GM13977 (cell line): ENCODE measurements at places on chromosomes 7 and 10.

DNA sequence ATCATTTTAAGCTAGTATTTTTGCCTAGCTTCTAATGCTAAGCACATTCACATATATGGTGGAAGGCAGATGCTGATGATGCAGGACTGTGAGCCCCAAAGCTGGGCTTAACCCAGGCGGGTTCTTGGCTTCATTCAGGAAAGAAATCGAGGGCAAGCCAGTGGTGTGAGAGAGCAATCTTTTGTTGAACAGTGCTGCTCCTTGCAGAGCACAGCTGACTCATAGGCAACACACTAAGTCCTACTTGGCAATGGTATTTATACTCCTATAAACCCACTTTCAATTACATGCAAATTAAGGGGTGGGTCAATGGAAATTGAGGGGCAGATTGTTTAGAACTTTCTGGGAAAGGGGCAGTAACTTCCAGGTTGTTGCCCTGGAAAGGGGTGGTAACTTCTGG is 42.0 kb upstream of the CELF2 start:
- DNase-seq, result no peak

- DNase-seq, result no peak
These were observed 105.4 kb upstream of the RHOBTB1 start for GRCh38 chr10:61049386-61049785.

GRCh38 chr7:36207451-36208291 is 54.6 kb downstream of the EEPD1 start:
- no peak for DNase-seq

DNA sequence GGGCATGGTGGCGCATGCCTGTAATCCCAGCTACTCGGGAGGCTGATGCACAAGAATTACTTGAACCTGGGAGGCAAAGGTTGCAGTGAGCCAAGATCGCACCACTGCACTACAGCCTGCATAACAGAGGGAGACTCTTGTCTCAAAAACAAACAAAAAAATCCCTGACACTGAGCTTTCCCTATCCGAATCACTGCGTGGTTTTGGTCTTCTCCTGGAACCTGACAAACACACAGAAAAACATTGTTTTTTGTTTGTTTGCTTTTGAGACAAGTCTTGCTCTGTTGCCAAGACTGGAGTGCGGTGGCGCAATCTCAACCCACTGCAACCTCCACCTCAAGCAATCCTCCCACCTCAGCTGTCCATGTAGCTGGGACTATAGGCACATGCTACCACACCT is 50.4 kb upstream of the PTPRN2 start:
- DNase-seq, result no peak

GRCh38 chr10:72124989-72125388 is 36.6 kb upstream of the SPOCK2 start:
- no peak for DNase-seq

DNA sequence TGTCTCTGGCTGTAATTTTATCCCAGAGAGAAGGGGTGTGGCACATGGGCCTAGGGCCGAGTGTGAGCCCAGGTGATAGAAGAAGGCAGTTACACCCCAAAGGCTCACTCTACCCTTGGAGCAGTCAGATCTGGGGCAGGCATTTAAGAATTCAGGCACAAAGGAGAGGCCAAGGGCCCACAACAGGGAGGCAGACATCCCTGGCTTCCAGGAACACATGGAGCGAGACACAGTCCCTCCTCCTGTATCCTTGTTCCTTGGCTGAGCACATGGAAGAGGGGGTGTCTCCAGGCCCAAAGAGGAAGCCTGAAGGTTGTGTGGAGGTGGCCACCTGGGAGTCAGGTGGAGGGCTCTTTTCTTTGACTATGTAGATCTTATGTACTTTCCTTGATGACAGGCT is 286.2 kb downstream of the RPS24 start:
- DNase-seq, result no peak

DNA sequence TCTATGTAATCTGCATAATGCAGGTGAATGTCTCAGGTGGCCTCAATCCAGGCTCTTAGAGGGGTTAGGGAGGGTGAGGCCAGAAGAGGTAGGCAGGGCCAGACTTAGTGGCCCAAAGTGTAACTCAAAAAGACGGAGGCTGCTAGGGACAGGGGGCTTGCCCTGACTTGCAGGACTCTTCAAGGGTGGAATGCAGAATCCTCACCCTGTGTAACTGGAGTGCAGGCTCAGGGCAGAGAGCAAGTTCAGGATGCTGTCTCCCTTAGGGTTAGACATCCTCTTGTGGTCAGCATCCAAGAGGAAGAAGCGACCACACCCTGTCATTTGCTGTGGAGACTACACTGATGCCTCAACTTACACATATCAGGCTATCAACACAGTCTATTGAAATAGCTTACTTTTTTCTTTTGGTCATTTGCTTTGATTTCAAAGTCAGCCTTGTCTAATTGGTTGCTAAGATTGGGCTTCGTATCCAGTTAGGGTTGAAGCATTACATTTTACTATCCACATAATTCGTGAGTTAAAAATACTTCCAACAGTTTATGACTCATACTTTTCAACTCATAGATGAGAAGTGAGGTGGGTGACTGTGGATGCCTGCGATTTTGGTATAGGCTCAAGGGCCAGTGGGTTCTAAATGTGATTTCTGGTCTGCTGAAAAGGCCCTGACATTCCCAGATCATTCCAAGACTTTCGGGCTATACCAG is 563.6 kb downstream of the SUGCT start:
- no peak for DNase-seq

- no peak for DNase-seq
These were observed 101.0 kb upstream of the GATA3 start for GRCh38 chr10:7953447-7953846.

DNA sequence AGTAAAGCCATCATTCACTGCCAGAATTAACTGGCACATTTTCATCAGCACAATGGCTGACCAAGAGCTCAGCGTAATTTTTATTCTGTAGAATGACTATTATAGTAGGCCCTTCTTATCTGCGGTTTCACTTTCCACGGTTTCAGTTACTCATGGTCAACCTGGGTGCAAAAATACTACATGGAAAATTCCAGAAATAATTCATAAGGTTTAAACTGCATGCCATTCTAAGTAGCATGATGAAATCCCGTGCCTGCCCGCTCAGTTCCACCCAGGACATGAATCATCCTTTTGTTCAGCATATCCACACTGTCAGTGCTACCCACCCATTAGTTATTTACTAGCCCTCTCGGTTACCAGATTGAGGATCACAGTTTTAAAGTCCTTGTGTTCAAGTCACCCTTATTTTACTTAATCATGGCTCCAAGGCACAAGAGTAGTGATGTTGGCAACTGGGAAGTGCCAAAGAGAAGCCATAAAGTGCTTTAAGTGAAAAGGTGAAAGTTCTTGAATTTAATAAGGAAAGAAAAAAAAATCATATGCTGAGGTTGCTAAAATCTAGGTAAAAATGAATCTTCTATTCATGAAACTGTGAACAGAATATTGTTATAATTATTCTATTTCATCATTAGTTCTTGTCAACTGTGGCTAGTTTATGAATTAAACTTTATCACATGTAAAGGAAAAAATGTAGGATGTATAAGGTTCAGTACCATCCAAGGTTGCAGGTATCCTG is 204.9 kb downstream of the DOCK4 start:
- no peak for DNase-seq

GRCh38 chr10:124176349-124177179 is 83.2 kb upstream of the CHST15 start:
- no peak for DNase-seq

DNA sequence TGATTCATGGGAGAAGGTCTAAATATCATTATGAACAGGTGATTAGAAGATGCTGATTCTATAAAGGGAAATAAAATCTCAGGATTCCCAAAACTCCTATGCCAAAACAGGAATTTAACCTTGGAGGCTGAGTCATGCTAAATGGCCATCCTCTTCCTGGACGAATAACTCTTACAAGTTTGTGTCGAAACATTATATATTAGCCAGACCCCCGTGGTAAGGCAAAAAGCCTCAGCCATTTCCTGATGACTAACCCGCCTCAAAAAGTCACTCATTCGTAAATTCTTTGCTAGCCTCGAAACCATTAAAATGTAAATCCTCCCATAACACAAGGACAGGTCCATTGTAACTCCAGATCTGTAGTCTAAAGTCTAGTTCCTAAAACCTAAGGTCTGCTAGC is 32.0 kb downstream of the CUL2 start:
- peak; percentile 29 for DNase-seq

- DNase-seq, result no peak
These were observed 219.7 kb upstream of the ADARB2 start for GRCh38 chr10:1957057-1957456.

- DNase-seq, result no peak
These were observed 209.6 kb downstream of the PTPRN2 start for GRCh38 chr7:158377800-158378623.

- DNase-seq, result peak; percentile 93
These were observed 469 bp downstream of the PPP3CB start for GRCh38 chr10:73495226-73495883.

GRCh38 chr10:3382092-3382491 is 209.5 kb upstream of the PITRM1 start:
- no peak for DNase-seq

DNA sequence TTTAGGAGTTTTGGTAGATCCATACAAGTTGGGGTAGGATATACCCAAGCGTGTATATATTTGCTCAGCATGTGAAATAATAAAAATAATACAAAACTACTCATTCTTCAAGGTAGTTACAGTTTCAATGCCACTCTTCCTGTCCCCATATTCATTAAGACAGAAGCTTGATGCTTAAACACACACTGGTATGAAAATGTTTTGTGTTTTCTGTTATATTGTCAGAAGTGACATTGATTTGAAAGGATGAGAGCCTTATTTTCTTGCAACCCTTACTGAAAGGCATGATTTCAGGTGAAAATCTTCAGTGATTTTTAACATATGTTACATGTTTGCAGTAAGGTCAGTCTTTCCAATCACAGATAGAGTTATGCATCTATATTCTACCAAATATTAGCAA is 233.6 kb downstream of the TRIL start:
- DNase-seq, result no peak

GRCh38 chr10:101031796-101032636 is 982 bp downstream of the SFXN3 start:
- DNase-seq, result no peak

DNA sequence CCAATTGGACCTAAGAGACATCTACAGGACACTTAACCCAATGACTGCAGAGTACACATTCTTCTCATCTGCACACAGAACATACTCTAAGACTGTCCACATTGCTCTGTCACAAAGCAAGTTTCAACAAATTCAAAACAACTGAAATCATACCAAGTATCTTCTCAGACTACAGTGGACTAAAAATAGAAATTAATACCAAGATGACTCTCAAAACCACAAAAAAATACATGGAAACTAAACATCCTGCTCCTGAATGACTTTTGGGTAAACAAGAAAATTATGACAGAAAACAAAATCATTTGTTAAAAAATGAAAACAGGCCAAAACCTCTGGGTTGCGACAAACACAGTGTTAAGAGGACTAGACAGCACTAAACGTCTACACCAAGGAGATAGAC is 24.5 kb downstream of the SNX13 start:
- DNase-seq, result no peak

GRCh38 chr10:99394761-99395386 is 35.5 kb downstream of the GOT1 start:
- no peak for DNase-seq

- peak; percentile 42 for DNase-seq
These were observed 110.7 kb downstream of the ZNF467 start for GRCh38 chr7:149662591-149663095.

DNA sequence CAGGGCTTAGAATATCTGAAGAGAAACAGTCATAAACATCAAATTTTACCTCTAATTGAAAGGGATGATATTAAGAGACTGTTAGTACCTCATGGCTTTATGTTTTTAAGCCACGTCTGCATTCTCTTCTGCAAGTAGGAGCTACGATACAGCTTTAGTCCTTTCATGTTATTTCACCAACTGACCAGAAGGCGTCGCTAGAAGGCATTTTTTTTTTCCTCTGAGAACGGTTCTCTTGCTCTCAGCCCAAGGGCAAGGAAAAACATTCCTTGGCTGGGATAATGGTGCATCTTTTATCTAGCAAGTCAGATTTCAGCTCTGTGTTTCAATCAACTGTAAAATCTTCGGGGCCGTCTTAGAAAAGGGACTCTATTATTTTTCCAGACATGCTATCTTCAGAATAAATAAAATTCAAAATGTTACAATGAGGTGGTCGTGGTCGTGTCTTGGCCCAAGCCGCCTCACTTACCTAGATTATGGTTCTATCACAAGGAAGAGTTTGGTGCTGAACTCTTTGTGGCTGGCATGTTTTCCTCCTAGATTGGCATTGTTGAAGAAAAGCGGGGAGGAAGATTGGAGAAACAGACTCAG is 41.6 kb upstream of the LYZL2 start:
- DNase-seq, result peak; percentile 46

DNA sequence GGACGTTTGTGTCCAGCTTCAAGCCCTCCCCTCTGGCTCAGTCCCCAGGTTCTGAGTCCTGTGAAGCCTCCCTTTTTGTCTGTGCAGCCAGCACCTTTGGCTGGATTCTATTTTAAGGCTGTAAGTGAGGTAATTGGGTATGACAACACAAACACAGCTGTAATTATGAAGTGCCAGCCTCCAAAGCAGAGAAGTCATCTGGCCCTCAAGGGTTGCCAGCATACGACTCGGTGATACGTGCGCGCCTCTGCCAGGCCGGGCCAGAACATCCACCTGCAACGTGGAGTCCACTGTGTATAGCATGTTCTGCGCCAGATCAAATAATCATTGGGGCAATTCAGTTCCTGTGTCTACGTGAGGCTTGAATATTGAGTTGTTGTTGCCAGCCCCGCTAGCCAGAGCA is 6.7 kb upstream of the FAM180A start:
- DNase-seq, result no peak

DNA sequence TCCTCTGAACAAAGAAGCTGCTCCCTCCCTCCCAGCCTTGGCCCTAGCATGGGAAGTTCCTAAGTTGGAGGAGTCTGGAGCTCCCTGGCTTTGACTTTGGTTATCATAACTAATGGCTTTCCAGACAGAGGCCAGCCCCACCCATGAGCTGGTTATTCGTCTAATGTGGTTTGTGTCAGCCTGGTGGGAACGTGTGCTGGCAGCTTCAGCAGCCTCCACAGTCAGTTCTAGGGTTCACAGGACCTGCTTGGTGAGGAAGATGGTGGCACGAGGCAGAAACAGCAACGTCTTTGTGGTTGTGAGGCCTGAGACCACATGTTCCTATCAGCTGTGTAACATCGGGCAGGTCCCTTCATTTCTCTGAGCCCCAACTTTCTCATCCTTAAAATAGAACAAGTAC is 103.1 kb downstream of the PAXIP1 start:
- DNase-seq, result no peak

GRCh38 chr10:78038105-78038504 is 4.4 kb downstream of the RPS24 start:
- no peak for DNase-seq

DNA sequence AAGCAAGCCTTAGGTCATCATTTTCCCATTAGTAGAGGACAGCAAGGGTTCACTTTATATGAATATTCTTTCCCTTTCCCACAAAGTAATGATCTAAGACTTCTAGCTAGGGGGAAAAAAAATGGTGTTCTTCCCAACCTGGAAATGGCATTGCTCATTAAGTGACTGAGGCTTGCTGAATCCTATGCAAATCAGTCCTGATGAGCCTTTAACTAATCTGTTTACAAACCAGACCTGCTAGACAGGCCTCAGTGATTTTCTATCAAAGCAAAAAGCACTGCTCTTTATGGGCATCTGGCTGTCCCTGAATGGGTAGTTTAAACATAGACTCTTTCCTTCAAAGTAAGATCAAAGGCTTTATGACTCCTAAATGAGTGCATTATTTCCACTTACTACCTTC is 146.3 kb downstream of the HIBADH start:
- no peak for DNase-seq
